ENCODE measurements at places on chromosomes 12 and 14. TPM values are rescaled to one million over a fixed set of nuclear protein-coding genes. Genes with fewer than 3 reads are reported as not detected.

- no peak for DNase-seq
These were observed 38.9 kb downstream of the NELL2 start for GRCh38 chr12:44837114-44837755.

GRCh38 chr12:89469361-89469760 lies 55.2 kb downstream of the GALNT4 start:
- DNase-seq = no peak

DNA sequence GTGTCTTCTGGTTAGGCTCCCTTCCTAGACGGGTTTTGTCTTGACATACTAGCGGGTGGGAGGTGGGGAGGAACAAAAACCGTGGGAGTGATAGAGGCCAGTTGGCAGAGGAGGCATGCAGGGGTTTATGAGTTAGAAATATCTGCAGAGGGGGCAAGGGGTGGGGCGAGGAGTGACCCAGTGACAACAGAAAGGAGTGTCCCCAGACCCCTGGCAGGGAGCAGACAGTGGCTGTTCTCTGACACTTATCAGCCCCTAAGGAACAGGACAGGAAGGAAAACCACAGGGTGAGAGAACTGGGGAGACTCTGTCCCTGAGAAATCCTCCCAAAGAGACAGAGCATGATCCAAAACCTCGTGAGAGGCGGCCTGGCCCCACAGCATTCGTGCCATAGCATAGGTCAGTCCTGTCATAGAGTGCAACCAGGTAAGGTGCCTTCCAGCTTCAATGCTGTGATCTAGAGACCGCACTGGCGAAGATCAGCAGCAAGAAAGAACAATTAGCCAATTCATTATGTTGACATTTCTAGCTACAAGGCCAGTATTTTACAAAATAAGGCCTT lies 141.4 kb downstream of the CRADD start:
- DNase-seq = no peak

DNA sequence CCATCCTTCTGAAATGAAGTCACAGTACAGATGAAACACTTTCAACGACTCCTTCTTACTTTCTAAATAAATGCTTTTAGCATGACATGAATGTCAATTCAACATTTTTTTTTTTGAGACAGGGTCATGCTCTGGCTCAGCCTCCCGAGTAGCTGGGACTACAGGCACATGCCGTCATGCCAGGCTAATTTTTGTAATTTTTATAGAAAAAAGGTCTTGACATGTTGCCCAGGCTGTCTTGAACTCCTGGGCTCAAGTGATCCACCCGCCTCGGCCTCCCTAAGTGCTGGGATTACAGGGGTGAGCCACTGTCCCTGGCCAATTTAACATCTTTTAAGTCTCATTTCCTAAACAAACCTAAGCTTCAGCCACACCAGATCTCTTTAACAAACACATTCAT lies 16.4 kb downstream of the GALNT6 start:
- DNase-seq = no peak

GRCh38 chr14:82855912-82856391 lies 1322.3 kb upstream of the SEL1L start:
- DNase-seq = no peak

GRCh38 chr14:59246566-59246965 lies 58.1 kb downstream of the DAAM1 start:
- DNase-seq = no peak

DNA sequence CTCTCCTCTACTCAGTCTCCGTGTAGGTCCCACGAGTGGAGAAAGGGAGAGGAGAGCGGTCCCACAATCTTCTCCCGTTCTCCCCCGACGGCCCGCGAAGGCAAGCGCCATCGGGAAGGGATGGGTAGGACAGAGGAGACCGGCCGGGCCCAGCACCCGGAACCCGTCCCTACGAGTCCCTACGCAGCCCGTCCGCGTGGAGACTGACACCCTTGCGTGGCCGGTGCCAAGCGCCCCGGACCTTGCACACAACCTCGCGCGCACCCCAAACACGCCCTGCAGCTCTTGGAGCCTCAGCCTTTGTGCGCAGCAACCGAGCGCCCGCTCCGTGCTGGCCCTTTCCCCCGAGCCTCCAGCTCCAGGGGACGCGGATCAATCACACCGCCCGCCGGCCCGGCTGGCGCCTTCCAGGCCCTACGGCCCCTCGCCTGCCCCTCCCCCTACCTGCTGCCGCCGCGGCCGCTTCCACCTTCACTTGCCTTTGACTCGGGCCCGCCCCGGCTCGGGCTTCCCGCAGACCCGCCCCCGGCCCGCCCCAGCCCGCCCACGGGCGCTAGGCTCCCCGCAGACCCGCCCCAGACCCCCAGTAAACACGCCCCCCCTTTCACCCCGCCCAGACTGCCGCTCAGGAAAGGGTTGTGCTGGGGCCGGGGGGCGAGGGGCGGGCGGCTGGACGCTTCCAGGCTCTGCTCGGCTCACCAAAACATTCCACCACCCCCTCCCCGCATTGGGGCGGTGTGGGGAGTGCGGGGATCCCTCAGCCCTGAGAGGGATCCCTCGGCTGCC lies at the start of gene NDRG2:
Gene NDRG2 (minus strand): TSS at position 477 of the 786 bp plus-strand sequence. CDS start 1,746 bp downstream, outside the sequence.
- peak; percentile 98 for DNase-seq

- no peak for DNase-seq
These were observed 26.1 kb downstream of the PRPF40B start for GRCh38 chr12:49649445-49649844.

- DNase-seq = no peak
These were observed 3.0 kb downstream of the SRRM4 start for GRCh38 chr12:118984161-118984943.

NKX2-1 gene
- total RNA-seq = 0.78 TPM

CLEC4D gene
- total RNA-seq = 0.07 TPM

DNA sequence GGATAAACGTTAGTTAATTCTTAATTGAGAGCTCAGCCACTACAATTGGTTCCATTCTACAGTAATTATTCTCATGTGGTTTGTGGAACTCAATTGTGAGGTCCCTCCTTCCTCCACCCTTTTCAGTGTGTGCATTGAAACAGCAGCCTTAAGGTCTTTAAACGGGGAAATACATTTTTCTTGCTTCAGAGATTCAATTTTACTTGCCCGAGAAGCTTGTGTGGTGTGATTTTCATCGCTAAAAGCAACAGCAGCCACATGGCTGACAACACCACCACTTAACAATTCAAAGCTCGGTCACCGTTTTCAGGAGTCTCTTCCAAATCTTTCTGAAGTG lies 733 bp upstream of the PPFIBP1 start:
- no peak for DNase-seq

- DNase-seq = no peak
These were observed 768 bp downstream of the OXA1L start for GRCh38 chr14:22767323-22767589.

GRCh38 chr12:63900922-63901793 lies 56.7 kb downstream of the SRGAP1 start:
- no peak for DNase-seq

DNA sequence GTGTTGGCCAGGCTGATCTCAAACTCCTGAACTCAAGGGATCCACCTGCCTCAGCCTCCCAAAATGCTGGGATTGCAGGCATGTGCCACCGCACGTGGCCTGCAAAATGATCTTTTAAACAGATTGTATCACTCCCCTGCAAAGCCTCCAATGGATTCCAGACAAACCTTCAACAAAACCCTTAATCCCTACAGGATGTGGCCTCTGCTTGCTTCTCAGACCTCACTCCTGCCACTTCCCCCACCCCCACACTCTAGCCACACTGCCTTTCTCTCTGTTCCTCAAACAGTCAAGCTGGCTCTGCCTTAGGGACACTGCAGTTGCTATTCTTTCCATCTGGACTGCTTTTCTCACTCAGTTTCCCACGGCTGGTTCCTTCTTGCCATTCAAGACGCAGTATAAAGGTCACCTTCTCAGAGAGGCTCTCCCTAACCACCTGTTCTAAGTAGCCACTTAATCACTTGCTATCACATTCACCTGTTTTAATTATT lies 47.3 kb upstream of the TMED10 start:
- DNase-seq = no peak

DNA sequence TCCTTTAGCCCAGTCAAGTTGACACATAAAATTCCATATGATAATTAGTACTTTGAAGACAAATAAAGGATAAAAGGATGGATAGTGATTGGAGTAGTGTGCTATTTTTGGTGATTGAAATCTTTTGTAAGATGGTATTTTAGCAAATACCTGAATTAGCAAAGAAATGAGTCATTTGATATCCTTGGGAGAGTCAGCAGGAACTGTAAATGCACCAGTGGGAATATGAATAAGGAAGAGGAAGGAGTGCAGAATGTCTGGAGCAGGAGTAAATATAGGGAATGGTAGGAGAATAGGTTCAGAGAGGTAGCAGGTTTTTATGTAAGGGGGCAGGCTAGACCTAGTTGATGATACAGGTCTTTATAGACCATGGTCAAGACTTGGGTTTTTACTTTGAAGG lies 75.0 kb downstream of the TRMT5 start:
- DNase-seq = no peak

- DNase-seq = no peak
These were observed 1.7 kb upstream of the HOXC9 start for GRCh38 chr12:53998110-53998899.

GRCh38 chr12:31922341-31923062 lies 36.7 kb upstream of the RESF1 start:
- no peak for DNase-seq

DNA sequence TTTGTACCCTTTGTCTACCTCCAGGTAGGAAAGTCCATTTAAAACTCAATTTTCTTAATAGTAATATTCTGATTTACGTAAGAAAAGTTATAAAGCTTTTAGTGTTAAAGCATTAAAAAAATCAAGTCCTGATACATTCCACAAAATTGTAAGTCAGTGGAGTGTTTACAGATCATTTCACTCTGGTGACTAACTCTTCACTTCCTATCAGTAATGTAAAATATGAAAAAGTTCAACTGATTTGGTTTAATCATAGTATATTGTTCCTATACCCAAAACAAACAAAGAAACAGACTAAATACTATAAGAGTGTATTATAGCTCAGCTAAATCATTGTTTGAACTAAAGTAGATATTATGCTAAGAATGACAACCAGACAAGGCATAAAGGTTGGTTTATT lies 85.9 kb downstream of the VEZT start:
- no peak for DNase-seq

VTI1B gene
- total RNA-seq = 65.3 TPM

- no peak for DNase-seq
These were observed 50.4 kb downstream of the DYRK2 start for GRCh38 chr12:67698672-67699581.

PZP gene
- not detected for total RNA-seq

TCL1B gene
- 18.5 TPM for total RNA-seq

STXBP6 gene
- total RNA-seq = 1.2 TPM

DNA sequence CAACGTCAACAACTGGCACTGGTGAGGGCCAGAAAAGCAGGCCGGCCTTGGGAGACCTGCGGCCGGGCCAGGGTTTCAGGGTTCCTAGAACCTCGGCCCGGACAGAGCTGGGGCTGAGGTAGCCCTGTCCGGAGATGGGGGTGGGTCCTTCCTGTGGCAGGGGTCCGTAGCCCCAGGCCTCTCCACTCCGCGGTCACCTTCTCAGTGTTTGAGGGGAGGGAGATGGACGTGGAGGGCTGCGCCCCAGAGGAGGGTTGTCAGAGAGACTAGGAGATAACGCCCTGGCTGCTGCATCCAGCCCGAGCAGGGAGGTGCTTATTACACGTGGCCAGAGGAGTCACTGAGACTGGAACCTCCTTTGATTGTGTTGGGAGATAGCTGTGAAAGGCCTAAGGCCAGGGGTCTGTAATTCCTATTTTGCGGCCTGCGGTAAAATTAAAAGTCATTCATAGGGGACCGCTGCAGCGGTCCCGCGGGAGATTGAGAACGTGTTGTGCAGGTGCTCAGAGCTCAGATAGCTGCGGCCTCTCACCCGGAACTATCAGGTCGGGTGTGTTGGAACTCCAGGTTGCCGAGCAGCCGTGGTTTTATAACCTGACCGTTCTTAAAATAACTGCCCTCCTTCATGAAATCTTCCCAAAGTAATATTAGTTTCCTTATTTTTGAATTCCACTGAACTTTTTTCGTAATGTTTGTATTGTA lies 507 bp downstream of the AHSA1 start:
- DNase-seq = peak; percentile 67

- DNase-seq = no peak
These were observed 27.7 kb downstream of the CLMN start for GRCh38 chr14:95291859-95292542.

SOAT2 gene
- total RNA-seq = not detected

GRCh38 chr14:68157971-68158371 lies 338.4 kb downstream of the RAD51B start:
- no peak for DNase-seq
